Renal cortex interstitium (tissue), 15 donors: ENCODE measurements at places on chromosomes 5 and 9. TPM values are rescaled to one million over a fixed set of nuclear protein-coding genes. Genes with fewer than 3 reads are reported as not detected.

DNA sequence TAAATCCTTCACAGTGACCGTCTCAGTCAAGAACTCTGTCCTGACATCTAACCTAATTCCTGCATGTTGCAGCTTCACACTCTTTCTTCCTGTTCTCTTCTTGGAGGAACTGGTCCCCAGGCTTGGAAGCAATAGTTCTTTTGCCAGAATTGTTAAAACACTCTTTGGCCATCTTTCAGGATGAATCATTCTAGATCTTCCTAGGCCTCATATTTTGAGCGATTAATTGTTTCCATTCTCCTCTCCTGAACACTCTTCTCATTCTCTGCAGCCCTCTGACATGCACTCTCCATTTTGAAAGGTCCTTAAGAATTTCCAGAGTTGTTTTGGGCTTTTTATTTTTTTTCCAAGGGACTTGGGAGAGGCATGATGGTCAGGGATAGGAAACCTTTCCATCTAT, 85.8 kb downstream of the FAM114A2 start:
- no peak for DNase-seq

- no peak for DNase-seq
Observed at GRCh38 chr5:147095740-147096139, 139.1 kb upstream of the STK32A start.

GRCh38 chr9:136961279-136962065, 9.4 kb downstream of the LCN12 start:
- no peak for DNase-seq

DNA sequence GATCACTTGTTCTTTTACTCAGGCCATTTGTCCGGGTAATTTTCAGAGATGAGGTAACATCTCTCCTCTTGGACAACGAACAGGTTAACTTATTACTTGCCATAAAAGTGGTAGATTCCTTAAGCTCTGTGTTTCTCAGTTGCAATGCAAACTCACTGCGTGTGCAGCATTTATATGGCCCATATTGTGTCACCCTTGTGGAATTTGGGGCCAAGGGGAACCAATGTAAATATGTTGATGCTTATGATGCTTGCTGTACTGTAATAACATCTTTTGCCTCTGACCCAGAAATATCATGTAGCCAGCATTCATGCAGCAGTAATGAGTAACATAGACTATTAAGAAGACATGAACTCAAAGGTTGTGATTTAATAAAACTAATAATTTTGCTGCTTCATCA, 175.8 kb downstream of the ADAMTS6 start:
- DNase-seq: no peak

GRCh38 chr9:126860757-126861466, 473 bp downstream of the ZBTB34 start:
- no peak for DNase-seq

GRCh38 chr9:121604242-121604641, 47.2 kb upstream of the DAB2IP start:
- no peak for DNase-seq

DNA sequence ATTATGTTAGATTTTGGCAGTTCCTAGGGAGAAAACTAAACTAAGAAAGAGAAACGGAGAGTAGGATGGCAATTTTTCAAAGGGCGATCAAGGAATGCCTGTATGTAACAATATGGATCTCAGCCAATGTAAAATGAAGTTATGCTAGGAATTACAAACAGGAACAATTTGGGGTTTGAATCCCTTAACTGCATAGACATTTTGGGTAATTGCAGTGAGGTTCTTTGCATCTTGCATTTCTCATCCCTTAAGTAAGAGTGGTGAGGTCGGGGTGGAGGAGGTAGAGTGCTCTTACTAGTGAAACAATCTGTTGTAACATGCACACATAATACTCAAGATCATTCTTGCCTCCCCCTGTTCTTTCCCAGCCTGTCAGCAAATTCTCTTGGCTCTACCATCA, 137.6 kb downstream of the NPR3 start:
- no peak for DNase-seq

DNA sequence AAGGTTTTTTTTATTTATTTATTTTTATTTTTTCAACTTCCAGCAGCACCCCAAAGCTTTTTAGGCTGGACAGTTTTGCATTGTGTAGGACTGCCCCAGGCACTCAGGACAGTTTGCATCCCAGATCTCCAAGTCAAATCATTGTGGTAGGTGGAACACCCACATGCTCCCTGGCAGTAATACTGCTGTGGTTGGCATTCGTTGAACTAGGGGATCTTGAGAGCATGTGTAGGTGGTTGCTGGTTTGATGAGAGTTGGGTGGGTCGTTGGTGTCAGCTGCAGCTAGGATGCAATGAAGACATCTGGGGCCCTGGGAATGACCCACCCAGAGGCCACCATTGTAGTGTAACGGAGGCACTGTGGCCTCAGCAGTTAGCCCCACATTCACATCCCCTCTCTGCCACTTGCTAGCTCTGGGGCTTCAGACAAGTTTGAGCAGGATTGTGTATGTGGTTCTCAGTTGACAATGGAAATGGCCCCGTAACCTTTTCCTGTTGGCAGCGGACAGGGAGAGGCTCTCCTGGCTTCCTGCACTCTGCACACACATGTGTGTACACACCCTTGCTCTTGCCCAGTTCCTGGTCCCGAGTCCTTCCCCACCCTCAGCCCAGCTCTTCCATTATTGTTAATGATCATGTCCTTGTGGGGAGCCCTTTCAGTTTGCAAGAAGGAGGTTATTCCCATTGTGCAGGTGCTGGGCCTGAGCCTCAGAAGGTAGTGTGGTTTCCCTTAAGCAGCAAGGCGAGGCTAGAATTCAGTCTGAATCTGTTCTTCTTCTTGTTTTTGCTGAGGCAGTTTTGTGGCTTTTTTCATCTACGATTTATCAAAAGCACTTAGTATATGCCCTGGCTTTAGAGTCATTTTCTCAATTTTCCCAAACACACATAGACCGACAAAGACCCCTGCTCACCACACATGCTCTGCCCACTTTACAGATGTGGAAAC, 46.5 kb downstream of the PPARGC1B start:
- no peak for DNase-seq

DNA sequence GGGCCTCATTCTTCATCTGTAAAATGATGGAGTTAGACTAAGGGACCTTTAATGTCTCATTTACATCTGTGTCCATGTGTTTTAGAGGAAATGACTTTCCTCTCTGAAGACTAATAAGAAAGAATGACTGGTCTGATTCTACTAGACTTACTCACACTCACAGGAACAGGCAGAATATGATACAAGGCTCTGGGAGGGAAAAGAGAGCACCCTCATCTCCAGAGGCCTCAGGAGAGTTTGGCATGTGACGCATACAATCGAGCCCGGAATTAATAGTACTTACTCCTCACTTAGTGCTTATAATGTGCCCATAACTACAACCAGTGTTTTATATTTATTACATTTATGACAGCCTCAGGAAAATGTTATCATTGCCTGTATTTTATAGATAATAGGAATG, 608.7 kb downstream of the KCTD16 start:
- no peak for DNase-seq

- no peak for DNase-seq
Observed at GRCh38 chr5:89755024-89755423, 654.5 kb downstream of the CETN3 start.

DNA sequence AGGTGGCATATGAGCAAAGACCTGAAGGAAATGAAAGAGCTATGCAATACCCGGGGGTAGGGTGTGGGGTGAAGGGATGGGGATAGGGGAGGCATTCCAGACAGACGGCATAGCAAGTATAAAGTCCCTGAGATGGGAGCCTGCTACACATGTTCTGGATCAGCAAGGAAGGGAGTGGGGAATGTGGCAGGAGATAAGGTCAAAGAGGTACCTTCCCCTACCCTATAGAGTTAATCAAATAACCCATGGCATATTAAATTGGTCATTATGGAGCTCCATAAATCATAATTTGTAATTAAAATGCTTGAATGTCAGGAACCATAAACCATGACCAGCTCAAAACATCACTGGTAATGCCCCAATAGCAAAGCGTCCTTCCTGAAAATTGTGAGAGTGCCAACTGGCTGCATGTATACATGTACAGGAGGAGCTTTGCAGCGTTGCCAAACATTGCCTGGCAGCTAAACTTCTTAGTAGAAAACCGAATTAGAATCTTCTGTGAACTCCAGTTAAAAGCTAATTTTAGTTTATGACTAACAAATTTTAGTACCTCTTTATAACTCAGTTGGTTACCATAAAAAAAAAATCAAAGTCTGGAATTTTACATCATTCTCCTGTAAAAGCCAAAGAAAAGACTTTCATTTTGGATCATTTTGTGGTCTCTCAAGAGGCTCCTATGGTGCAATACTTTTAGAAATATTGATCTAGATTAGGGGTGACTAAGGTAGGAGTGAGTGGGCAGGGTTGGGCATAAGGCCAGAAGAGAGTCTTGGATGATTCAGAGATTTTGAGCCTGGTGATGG, 4.7 kb downstream of the DNAI1 start:
- DNase-seq: no peak

The SEMA6A gene
- 66.4 TPM for polyA plus RNA-seq

The RECK gene
- 26.5 TPM for polyA plus RNA-seq

The PCDHA4 gene
- 1.1 TPM for polyA plus RNA-seq

The LTC4S gene
- 5.6 TPM for polyA plus RNA-seq

The GFI1B gene
- polyA plus RNA-seq: 1.0 TPM

The ACSL6 gene
- 1.3 TPM for polyA plus RNA-seq

The NR6A1 gene
- 1.1 TPM for polyA plus RNA-seq
